ENCODE measurements at places on chromosomes 1 and 21.

DNA sequence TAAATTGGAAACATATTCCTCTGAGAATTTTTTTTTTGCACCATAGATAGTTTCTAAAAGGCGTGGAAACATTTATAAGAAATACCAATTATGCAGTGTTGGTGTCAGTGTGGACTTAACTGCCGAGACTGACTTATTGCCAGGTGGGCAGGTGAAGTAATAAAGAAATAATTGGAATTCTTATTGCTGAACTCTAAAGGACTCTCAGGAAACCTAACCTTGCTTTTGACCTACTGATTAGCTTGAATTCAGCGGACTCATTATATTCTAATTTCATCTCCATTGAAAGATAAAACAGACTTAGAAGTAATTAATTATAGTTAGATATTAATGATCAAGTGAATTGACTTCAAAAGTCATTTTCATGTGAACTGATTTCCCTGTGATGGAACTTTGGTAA lies 26.3 kb downstream of the KCNK1 start:
- no peak for DNase-seq

DNA sequence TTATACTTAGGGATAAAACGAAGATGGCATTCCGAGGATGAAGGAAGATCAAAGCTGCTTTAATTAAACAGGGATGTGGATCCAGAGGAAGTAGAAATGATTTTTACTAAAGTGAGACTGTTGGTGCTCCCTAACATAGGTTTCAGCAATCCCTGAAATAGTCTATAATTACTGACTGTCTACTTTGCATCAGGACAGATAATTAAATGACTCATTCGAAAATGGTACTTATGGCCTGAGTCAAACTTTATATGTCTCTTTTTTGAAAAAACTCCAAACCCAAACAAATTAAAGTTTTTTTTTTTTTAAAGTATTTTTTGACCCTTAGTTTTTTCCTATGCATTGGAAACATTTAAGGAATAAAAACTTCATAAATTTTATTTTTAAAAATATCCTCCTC lies 90.3 kb downstream of the LYST start:
- DNase-seq: no peak

DNA sequence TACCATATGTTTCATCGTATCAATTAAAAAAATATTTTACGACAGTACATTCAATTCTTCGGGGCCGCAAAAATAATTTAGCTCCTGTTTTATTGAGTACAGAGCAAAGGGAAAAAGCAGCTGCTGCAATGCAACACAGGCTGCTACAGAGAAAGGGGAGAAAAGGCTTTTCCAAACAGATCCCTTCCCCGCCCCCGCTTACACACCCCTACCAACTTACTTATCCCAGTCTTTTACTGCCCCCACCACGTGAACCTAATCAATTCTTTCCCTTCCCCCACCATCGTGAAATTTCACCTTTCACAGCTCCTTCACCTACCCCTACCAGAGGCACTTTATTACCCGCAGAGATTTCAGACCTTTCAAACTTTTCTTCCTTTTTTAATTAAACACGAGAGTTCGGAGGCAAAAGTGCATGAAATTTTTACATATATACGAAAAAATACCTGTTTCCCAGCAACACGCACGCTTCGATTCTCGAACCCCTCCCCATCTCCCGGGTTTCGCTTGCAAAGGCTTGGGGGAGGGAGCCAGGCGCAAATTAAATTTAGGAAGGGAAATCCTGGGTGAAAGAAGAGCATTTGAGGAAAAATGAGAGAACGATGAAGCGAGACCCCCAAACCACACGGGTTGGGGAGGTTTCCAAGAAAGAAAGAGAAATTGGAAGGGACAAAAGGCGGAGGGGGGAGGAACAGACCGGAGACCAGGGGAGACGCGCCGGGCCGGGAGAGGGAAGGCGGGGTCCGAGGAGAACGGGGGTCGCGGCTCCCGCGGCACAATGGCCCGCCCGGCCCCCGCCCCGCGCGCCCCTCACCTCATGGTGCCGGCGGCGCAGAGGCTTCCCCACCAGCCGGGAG lies 823 bp downstream of the ENAH start:
- DNase-seq: no peak

GRCh38 chr1:181484821-181485220 lies 1.5 kb downstream of the CACNA1E start:
- DNase-seq: no peak

- no peak for DNase-seq
These were observed 282.7 kb upstream of the ADGRL2 start for GRCh38 chr1:81517987-81518386.

DNA sequence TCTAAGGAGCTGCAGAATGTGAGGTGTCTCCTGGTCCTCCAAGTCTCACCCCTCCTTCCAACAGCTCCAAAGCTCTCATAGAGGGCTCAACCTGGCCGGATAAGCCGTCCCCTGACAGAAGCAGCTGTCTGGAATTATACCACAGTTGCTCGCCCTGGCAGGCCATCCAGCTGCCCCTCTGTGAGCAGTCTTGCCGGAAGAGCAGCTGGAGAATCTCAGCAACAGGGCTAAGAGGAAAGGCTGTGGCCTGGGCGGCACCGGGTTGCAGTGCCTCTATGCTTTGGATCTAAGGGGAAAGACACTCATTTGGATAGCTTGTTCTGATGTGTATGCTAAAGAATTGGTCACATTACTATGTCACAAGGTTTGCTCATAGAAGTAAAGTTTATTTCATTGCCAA lies 12.4 kb downstream of the TMCC2 start:
- no peak for DNase-seq

- peak; percentile 60 for DNase-seq
These were observed 9.1 kb upstream of the LUZP1 start for GRCh38 chr1:23177438-23178380.

- DNase-seq: no peak
These were observed 34.1 kb upstream of the GNG4 start for GRCh38 chr1:235683653-235684052.
